ENCODE measurements at places on chromosomes 2 and 18. TPM values are rescaled to one million over a fixed set of nuclear protein-coding genes. Genes with fewer than 3 reads are reported as not detected.

The ALLC gene
- total RNA-seq: not detected

The CFC1 gene
- total RNA-seq: not detected

DNA sequence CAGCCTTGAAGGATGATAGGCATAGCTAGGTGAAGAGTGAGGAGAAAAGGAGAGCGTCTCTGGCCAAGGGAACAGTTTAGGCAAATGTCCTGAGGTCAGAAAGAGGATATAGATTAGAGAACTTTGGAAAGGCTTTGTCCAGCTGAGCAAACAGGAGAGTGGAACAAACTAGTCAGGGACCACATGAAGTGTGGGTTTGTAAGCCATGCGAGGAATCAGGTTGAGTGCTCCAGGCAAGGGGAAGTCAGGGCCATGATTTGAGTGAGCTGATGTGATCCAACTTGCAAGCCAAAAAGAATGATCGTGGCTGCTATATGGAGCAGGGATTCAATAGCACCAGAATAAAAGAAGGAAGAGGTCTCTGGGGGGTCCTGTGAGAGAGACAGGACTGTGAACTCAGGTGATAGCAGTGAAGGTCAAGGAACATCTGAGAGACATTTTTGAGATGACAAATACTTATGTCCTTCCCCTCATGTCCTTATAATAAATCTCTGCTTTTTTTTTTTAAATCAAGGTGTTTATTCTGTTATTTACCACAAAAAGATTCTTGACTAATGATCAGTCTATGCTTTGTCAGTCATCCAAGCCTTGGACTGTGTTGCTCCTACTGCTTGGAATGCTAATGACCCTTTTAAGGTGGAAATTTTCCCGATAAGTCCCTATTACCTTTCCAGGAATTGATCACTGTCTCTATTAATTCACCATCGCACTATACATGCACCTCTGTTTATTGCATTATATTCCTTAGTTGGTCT is 472.6 kb downstream of the TXNL1 start:
- no peak overlapping the region for H3K4me3 ChIP-seq
- no peaks in the 10 kb centered on the region for H3K27me3 ChIP-seq
- no peaks in the 10 kb centered on the region for H3K36me3 ChIP-seq
- no peaks in the 10 kb centered on the region for H3K4me1 ChIP-seq
- no peak for DNase-seq
- no peak overlapping the region for H3K27ac ChIP-seq

- H3K27ac ChIP-seq: no peak overlapping the region
- DNase-seq: no peak
- no peak overlapping the region for H3K4me3 ChIP-seq
- H3K27me3 ChIP-seq: peaks cover 6% of the 10 kb centered on the region
- H3K4me1 ChIP-seq: no peaks in the 10 kb centered on the region
These were observed 31.4 kb upstream of the TMEM177 start for GRCh38 chr2:119647440-119648169.

DNA sequence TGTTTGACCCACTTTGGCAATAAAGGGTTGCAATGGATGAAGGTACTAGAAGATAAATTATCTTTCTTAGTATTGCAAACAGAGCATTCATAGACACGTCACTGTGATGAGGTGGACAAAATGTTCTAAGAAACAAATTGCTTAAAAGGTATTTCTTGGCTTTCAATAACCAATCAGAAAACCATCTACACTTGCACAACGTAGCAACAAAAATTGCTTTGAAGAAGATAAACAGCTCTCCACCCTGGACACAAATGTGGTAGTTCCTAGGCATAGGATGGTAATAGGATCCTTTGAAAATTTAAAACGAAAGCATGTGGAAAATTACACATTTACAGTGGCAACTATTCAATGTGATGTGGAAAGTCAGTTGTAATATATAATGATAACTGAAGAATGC is 439.9 kb upstream of the ETAA1 start:
- H3K4me3 ChIP-seq: no peak overlapping the region
- no peaks in the 10 kb centered on the region for H3K4me1 ChIP-seq
- H3K27me3 ChIP-seq: no peaks in the 10 kb centered on the region
- DNase-seq: no peak

DNA sequence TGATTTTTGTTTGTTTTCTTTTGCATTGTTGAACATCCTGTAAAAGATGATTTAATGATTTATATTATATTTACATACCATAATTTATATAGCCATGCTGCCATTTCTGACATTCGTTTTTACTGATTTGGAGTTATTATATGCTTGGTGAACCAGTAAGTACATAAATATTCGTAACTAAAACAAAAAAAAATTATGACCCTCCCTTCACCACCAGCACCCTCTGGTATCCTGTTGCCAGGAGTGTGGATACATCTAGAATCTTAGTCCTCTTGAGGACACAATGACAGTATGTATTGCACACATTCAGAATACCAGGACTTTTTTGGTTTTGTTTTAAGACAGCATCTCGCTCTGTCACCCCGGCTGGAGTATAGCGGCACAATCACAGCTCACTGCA is 43.9 kb upstream of the B3GNT7 start:
- no peak overlapping the region for H3K27ac ChIP-seq
- no peaks in the 10 kb centered on the region for H3K4me1 ChIP-seq
- no peaks in the 10 kb centered on the region for H3K27me3 ChIP-seq
- H3K4me3 ChIP-seq: no peak overlapping the region

DNA sequence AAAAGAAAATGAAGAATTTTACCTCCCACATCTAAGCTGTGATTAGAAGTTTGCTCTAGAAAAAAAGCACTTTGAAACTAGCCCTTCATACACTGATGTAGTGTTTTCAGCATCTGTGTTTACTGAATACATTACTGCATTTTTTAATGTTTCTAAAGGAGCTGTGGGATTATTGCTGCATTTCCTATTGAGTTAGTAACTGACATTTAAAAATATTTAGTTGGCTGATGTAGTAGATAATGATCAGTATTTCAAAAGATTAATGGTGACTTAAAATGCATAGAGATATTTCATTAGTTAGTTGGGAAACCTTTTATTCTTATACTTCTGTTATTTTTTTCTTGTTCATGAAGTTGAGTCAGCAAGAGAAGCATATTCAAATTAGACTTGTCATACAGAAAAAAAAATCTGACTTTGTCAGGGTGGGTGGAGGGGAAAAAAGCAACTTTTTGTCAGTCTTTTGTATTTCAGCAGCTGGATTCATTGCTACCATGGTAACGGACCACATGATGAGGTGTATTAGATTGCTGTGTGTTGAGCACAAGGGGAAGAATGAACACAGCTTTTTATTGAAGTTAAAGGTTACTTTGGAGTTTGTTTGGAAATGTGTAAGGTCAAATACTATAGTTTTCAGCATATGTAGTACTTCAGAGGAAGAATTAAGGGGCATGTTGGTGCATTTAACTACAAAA is at the start of gene DTNA:
Gene DTNA (plus strand): TSS at position 549 of the 692 bp plus-strand sequence. CDS start 45,679 bp downstream, outside the sequence.
- H3K27me3 ChIP-seq: peaks cover 10% of the 10 kb centered on the region
- DNase-seq: no peak
- no peaks in the 10 kb centered on the region for H3K36me3 ChIP-seq
- H3K27ac ChIP-seq: no peak within 1 kb of the TSS
- H3K4me3 ChIP-seq: no peak within 1 kb of the TSS
- no peaks in the 10 kb centered on the region for H3K4me1 ChIP-seq

All from natural killer cell (primary cell).